Amniotic stem cell (primary cell): ENCODE measurements at places on chromosomes 12 and 14.
A peak's percentile ranks its signal among the peaks of the same experiment; 100 is the strongest.

DNA sequence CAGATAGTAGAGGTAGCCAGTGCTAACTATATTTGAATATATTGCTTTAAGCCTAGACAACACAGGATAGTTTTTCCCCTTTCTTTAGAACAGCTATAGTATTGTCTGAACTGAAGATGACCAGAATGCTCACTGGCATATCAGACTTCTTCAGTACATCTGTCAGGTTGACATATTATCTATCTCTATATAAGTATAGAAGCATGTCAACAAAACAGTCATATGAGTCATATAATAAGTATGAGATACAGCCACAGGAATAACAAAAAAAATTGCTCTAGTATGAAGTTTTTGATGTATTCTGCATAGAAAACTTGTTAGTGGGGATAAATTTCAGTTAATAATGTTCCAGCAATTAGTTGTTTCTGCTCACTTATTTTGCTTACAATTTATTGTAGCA lies 767.7 kb downstream of the LRFN5 start:
- no peak for DNase-seq

DNA sequence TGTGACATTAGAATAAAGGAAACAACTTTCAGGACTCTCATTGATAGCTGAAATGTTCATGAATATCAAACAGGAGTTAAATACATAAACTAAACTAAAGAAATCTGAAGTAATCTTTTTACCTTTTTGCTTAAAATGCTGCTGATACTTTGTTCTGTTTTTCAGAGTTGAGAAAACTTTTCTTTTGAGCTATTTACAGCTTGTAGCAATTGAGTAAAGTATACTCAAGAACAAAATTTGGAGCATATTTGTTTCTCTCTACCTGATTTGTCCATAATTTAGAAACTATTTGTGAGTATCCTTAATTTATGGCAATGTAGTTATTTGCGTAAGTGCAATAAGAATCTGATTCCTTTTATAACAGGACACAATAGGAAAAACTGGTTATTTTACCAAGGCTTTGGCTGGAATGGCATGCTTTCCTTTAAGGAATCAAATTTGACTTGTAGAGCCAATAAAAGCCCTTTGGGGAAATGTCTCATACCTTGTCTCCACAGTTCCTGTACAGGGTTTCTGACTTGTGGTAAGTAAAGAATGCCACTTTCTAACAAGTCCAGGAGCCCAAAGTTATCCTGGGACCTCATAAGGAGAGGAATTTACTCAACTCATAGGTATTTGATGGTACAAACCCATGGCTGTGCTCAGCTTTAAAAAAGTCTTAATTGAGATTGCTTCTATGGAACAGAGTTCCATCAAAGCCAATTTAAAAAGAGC lies 195.7 kb downstream of the TMEM117 start:
- DNase-seq, result no peak

DNA sequence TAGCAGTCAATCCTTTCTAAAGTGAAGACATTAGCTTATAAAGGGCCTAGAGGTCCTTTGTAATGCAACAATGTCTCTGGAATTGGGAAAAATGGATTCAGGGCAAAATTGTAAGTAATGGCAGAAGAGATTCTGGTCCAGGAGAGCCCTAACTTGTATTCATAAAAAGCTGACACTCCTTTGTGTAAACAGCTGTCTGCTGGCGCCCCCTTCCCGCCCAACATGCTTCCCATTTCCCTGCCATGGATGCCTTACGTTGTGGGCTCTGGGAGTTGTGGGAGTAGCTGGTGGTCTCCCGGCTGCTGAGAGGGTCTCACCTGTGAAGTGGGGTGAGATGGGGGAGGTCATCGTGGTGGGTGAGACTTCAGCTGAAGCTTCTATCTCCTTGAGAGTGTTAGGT lies 2.3 kb downstream of the ACRBP start:
- no peak for DNase-seq

GRCh38 chr12:24997970-24998582 lies 49.2 kb upstream of the BCAT1 start:
- DNase-seq, result peak; percentile 37

DNA sequence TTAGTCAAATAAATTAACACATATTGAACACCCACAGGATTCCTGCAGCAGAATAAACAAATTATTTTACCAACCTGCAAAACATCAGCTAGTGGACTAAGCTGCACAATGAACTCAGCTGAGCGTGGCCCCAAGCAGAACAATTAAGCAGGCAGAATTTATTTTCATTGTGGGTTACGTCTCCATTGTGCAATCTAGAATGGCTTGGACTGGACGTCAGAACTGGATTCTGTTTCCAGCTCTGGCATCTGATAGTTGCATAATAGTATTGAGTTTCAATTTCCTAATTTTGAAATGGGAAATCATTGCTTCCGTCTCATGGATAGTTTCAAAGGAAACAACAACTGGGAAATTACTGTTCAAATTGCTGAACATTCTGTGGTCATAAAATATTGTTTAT lies 35.5 kb upstream of the RERG start:
- DNase-seq, result no peak

- DNase-seq, result no peak
Observed at GRCh38 chr12:77995436-77996167, 164.9 kb downstream of the NAV3 start.

DNA sequence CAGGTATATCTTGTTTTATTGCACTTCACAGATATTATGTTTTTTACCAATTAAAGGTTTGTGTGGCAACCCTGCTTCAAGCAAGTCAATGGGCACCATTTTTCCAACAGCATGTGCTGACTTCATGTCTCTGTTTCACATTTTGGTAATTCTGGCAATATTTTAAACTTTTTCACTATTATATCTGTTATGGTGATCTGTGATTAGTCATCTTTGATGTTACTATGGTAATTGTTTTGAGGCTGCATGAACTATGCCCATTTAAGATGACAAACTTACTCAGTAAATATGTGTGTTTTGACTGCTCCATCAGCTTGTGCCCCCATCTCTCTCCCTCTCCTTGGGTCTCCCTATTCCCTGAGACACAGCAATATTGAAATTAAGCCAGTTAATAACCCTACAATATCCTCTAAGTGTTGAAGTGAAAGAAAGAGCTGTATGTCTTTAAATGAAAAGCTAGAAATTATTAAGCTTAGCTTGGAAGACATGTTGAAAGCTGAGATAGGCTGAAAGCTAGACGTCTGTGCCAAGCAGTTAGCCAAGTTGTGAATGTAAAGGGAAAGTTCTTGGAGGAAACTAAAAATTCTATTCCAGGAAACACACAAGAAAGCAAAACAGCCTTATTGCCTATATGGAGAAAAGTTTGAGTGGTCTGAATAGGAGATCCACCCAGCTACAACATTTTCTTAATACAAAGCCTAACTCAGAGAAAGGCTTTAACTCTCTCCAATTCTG lies 365.1 kb downstream of the ATP23 start:
- DNase-seq, result no peak

DNA sequence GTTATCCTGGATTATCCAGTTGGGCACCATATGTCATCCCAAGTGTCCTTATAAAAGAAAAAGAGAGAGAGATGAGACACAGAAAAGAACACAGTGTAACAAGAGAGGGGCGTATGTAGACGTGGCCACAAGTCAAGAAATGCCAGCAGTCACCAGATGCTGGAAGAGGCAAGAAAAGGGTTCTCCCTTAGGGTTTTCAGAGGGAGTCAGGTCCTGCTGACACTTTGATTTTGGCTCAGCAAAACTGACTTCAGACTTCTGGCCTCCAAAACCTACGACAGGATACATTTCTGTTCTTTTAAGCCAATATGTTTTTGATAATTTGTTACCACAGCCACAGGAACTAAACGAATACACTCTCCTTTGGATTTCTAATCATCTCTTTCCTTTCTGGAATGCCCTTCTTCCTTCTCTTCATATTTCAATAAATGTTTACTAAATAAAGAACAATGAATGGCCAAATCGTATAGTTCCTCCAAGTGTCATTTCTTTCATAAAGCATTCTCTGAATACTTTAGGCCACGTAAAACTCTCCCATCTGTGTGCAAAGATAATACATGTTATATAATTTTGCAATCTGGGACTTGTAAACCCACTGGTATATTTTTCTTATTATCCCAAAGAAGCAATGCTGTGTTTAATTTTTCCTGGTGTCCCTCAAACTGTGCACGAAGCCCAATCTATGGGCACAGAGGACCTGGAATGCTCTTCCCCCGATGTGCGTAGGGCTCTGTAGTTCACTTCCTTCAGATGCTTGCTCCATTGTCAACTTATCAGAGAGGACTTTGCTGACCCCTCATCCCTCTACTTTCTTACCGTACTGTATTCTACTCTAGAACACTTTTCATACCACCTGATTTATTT lies 303.6 kb downstream of the CEP128 start:
- no peak for DNase-seq

DNA sequence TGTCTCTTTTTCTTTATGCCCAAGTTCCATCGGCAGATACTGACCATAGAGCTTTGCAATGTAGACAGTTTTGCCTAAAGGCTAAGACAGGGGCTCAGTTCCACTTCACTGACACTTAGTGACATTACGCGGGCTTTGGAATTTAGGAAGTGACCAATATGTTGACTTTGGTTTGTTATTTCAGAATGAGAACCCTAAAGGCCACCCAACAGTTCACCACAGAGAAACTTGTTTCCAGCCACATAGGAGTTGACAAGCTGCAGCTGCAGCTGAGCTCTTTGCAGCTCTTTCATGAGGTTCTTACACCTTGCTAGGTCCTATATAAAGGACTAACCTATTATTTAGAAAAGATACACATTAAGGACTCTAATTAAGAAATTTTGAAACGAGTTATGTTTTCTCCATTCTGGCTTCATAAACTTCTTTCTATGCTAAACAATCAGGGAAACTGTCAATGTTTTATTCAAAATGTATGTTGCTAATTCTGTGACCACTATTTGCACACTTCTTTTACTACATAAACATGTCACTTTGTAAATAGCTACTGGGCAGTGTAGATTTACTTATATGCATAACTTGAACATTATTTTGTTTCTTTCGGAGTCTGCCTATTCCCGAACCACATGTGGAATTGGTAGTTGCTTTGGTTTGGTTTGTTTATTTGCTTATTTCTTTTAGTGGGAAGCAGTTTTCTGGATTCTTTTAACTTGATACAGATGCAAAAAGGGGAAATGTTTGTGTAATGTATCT lies 18.5 kb upstream of the KLRD1 start:
- DNase-seq, result no peak

DNA sequence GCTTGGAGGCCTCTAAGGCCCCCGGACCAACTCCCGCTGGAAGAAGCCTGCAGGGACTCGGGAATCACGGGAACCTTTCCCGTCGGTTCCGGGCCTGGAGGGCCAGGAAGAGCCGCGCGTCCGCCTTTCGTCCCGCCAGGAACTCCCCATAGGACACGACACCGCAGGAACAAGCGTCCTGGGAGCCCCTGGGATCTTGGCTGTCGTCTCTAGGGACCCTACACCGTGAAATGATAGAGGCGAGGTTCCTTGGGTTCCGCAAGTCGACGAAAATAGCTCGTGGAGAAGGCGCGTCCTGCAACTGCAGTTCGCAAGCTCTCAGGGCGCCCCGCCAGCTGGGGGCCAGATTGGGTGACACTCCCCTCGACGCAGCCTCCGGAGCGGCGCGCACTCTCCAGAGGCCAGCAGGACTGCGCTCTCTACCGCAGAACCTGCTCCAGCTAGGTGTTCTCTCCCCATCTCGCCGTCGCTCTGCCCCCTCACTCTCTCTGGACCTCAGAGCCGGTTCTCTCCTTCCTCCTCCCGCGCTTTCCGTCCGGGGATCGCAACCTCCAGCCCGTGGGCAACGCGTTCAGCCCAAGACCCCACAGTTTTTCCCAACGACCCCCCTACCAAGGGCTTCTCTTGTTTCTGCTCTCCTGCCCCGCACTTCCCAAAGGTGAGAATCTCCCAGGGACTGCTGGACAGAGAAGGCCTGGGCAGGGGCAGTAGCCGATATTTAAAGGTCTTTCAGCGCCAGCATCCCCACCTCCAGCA lies 776 bp downstream of the BMP4 start:
- DNase-seq, result no peak

DNA sequence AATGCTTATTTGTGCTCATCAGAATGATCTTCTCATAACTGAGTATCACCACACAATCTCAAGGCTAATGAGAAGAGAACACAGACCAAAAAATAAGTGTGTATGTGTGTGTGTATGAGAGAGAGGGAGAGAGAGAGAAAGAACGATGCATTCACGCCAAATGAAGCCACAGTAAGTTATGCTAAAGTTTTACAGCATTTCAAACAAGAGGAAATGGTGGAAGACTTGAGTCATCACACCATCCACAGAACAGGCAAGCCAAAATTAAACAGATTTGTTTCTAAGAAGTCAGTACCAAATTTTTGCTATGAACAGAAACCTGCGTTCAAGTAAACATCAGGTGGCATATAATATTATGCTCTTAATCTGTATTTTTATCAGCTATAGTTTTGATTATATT lies 141.2 kb downstream of the MED13L start:
- no peak for DNase-seq

- no peak for DNase-seq
Observed at GRCh38 chr14:77318006-77318553, 2.6 kb downstream of the POMT2 start.

DNA sequence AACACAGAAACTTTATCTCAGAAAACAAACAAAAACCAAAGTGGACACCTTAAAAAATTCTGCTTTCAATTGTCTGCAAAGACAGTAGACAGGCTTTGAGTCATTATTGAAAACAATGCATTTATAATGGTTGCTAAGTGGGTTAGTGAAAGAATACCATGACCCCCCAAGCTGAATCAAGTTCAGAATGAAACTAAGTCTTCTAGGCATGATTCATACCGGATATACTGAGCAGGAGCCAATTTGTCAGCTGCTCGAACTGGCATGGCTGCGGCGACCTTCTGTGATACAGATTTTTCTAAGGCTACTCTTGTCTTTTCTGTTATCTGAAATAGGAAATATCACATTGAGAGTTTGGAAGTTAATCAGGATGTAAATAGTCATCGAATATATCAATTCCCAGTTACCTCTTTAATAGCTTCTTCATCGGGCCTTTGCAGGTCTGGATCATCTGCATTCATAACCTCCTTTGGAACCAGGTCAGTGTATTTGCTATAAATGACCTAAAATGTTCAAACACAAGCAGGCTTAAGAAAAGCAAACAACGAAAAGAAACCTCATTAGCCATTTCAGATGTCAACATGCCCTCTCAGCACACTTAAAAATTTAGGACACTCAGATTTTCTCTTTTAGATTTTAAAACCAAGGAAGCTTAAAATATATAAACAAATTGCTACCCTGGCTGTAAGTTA lies 22.3 kb downstream of the SNW1 start:
- DNase-seq, result no peak

DNA sequence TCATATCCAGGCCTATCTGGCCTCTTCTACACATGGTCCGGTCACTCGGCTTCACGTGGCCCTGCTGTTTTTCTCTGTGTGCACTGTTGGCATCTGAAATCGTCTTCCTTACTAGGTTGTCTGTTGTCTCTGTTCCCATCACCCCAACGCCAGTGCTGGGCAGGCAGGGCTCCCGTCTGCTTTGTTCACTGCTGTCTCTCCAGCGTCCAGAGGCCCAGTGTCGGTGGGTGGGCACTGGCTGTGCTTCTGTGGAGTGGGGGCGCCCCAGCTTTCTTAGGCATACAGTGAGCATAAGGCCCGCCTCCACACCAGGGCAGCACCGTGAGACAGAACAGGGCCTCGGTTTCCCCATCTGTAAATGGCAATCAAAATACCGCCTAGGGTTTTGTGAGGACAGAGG lies 153.1 kb downstream of the BCL11B start:
- no peak for DNase-seq

- DNase-seq, result no peak
Observed at GRCh38 chr12:27580561-27581330, 56.7 kb downstream of the PPFIBP1 start.

GRCh38 chr14:51365241-51365965 lies 125.4 kb downstream of the TMX1 start:
- no peak for DNase-seq
